Activated CD8-positive, alpha-beta memory T cell treated with anti-CD3 and anti-CD28 coated beads, Interleukin-2, amount 50 U/mL, for 48 hours (primary cell): ENCODE measurements at places on chromosomes 12 and 14.

DNA sequence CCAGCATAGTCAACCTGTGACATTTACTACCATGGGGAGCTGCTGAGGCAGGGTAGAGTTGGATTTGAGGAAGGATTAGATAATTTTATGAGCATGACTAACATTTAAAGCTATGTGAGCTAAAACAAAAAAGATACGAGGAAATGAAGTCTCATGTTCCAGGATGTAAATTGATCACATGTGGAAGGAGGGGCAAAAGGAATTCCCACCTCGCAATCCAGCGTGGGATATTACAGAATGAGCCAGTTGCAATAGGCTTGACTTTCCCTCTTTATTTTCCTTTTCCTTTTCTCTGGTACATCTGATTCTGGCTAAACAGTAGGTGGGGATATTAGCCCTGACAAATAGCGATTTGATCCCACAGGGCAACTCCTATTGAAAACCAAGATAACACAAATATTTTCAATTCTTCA, 214.9 kb upstream of the HMGA2 start:
- no peak for DNase-seq

GRCh38 chr14:54537651-54538050, 27.9 kb downstream of the CGRRF1 start:
- DNase-seq = no peak

DNA sequence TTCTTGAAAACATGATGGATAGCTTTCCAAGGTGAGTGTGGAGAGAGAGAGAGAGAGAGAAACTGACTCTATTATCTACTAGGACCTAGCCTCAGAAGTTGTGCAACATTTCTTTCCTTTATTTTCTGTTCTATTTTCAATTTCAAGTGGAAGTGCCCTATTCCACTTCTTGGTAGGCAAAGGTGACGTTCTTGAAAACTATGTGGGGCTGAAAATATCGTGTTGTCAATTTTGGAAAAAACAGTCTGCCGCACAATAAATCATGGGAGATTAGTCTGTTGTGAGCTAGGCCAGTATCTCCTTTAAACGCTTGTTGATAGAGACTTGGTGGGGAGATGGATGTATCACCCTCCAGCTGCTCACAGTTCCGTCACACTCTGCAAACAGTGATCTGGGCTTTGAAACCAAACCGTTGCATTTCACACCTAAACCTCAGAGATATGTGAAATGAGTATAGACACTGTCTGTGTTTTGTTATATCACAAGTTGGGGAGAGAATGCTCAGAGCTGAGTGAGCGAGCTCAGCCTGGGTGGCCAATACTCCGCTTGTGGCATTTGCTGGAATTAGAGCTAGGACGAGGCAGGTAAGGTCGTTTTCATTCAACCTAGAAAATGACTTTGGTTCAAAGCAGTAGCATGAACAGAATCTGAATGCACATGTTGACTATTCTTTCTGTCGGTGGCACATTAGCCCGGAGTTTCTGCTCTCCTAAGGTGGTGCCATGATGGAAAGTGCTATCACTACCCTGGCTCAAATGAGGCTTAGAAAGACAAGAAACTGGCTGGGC, 75.1 kb upstream of the ST8SIA1 start:
- DNase-seq = no peak

DNA sequence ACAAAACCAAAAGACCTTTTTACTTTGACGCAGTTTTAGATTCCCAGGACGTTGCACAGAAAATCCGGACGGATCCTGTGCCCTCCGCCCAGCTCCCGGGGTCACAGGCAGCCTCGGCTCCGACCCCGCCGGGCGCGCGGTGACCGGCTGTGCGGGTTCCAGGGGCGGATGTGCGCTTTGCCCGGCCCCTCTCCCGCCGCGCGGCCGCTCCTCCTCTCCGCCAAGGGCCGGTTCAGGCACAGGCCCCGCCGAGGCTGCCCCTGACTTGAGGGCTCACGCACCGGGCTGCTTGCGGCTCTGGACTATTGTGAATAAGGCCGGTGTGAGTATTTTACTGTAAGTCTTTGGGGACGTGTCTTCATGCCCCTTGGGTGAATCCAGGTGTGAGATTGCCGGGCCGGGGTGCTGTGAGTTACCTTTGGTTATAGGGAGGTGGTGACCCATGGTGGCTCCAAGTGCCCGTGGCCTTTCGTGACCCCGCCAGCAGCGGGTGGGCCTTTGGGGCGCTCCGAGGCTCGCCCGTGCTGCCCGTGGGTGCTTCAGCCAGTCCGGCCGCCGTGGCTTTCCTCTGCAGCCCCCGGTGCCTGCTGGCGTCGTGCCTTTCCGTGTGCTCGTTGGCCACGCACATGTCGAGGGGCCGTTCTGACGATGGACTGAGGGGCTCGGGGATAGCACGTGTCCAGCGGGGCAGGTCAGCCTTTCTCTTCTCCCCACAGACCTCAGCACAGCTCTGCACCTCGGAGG, 45.9 kb downstream of the NOC4L start:
- peak; percentile 65 for DNase-seq

DNA sequence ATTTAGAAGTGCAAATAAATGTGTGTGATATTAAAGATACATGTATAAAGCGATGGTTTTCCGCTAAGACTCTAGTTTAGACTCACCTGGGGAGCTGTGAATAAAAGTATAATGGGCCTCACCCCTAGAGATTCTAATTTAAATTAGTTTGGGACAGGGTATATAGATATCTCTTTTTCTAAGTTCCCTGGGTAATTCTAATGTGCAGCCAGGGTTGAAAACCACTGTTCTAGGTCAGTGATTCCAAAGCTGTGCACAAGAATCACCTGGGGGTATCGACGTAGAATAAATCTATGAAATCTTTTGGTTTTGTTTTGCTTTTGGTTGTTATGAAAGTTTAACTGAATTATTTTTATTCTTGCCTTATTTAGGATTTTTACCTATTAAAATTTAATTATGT, 302.1 kb downstream of the KCNH5 start:
- no peak for DNase-seq

DNA sequence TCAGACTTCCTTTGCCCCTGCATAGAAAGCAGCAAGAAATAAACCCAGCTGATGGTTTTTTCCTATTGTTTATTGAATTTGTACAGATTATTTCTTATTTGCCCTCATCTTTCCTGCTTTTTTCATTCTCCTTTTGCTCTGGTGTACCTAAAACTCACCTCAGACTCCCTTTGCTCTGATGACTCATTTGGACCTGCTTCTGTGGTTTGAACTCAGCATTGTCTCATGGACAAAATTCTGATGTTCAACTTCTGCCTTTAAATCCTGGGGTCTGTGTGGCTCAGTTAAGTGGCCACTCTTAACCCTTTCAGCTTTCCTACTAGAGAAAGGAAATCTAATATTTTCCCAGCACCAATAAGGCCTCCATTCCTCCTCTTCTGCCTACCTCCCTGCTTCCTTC, 3.5 kb upstream of the SENP1 start:
- DNase-seq = no peak

- no peak for DNase-seq
Measured at GRCh38 chr14:94173471-94173884, 644 bp upstream of the PPP4R4 start.

- DNase-seq = peak; percentile 71
Measured at GRCh38 chr14:60723116-60723906, 840 bp downstream of the SIX4 start.

- DNase-seq = no peak
Measured at GRCh38 chr14:65228956-65229747, 126.8 kb upstream of the MAX start.

DNA sequence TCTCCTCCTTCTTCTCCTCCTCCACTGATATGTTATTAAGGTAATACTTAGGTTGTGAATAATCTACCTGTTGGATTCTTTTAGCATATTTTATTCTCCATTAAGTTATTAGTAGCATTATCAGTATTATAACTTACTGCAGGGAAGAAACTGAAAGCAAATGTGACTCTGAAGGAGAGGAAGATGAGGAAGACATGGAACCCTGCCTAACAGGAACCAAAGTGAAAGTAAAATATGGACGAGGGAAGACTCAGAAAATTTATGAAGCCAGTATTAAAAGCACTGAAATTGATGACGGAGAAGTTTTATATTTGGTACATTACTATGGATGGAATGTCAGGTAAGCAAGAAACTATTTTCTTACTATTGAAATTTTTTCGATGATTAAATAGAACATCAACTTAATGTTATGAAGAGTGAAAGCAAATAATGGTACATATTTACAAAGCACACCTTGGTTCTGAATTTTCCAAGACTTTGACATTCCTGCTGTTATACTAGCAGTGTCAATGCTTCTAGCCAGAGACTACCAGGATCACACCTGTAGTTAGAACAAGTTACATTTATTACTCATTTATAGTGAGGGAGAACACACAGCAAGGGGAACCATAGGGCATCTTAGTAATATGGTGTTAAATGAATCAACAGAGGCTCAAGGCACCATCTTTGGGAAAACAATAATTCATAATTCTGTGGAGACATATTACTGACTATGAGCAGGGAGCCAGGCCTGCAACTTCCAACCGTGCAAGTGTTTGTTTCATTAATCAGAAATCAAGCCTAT, 42.0 kb upstream of the TOMM20L start:
- no peak for DNase-seq

GRCh38 chr12:98719515-98720504, 74.7 kb downstream of the APAF1 start:
- no peak for DNase-seq

GRCh38 chr14:69850086-69850735, 29.0 kb upstream of the SMOC1 start:
- no peak for DNase-seq

DNA sequence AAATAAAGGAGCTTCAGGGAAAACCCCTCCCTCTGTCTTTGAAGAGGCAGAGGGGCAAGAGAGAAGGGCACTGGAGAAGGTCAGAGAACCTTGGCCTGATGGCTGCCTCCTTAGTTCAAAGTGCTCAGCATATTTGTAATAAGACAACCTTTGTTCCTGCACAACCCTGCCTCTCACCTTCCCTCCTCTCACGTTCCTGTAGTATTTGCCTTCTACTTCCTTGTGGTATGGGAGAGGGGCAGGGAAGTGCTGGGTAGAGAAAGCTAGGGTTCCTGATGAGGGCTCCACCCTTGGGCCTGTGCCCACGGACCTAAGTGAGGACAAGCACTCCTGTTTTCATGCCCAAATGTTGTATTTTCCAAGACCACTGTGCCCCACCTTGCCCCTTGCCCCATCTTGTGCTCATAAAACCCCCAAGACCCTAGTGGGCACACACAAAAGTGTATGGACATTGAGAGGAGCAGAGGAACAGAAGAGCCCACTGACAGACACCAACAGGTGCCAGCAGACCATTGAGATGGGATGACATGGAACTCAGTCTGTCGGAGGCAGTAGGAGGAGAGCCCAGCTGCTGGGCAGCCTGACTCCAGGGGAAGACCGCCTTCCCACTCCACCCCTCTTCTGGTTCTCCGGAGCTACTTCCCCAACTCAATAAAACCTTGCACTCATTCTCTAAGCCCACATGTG, 261.5 kb upstream of the CCDC196 start:
- DNase-seq = no peak
